ENCODE measurements at places on chromosomes 3 and 15.

DNA sequence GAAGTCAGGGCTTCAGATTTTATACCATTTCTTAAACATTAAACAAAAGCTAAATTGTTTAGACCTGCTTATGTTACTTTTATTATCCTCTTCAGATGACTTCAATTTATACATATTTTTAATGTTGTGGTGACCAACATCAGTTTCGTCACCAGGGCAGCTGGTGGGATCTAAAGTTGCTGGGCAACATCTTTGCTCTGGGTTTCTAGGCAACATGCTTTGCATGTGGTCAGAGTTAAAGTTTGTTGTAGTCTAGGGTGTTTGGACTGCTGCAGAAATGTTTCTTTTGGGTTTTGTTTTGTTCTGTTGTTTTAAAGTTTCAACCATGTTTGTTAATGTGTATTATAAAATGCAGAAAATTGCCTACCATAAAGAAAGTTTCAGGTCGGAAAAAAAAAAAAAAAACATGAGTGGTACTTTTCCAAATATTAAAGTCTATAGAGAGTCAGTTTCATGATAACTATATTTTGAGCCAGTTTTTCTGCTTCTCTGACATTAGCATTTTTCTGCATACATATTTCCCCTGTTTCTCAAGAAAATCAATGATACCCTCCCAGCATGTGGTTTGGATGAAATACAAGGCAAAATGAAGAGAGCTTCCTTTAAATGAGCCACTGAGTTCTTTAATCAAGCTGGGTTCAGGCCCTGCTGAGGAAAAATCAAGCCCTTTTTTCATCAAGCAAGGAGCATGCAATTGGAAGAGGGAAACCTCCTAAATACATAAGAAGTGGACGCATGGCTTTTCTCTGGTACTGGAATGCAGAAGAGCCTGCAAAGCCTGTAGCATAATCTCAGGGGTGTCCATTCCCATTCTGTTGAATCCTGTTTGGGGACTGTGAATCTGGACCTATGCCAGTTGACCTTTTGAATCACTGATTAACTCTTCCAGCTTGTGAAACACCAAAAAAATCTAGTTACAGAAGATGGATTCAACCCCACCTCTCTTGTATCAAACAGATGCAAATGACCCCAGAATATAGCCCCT lies 35.0 kb upstream of the VGLL3 start:
- DNase-seq: no peak

DNA sequence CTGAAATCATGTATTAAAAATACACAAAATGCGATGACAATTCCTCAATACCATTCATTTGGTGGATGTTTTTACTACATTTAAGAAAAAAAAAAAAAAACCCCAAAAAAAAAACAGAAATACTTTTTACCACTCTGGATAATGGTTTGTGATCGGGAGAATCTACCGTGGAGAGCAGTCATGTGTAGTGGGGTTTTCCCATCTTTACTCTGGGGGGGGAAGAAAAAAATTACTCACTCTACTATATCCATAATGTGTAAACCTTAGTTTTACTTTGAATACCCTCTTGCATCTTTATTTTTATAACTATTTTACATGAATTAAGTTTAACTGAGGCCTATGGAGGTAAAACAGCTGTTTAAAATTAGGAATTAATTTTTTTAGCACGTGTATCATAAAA lies 83.3 kb downstream of the ANKRD28 start:
- DNase-seq: no peak

DNA sequence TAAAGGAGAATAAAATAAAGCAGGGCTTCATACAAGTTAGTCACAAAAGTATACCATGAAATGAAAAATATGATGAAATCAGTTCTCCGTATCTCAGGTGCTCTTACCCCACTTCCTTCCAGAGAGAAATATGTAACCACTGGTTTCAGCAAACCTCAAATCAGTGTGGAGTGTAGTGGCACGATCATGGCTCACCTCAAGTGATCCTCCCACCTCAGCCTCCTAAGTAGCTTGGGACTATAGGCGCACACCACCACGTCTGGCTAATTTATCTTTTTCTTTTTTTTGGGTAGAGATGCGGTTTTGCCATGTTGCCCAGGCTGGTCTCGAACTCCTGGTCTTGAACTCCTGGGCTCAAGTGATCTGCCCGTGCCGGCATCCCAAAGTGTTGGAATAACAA lies 24.2 kb downstream of the DENND4A start:
- DNase-seq: no peak

DNA sequence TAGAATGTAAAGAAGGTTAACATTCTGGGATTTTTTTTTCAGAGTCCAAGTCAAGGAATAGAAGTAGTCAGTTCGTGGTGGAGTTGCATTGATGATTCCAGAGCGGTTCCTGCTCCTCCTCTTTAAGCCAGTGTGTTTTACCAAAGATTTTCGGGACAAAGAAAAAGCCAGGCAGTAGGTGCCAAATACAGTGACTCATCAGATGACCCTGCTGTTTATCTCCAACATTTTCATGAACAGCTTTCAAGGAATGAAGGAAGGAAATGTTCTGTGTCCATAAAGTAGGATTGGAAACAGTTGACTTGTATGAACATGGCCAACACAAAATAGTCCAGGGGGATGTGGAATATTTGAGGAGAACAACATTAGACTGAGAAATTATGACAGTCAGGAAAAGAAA lies 142.4 kb upstream of the TMC3 start:
- no peak for DNase-seq

All from activated CD8-positive, alpha-beta memory T cell treated with anti-CD3 and anti-CD28 coated beads, Interleukin-2, amount 50 U/mL, for 48 hours (primary cell).